ENCODE measurements at places on chromosomes 6 and 20.

DNA sequence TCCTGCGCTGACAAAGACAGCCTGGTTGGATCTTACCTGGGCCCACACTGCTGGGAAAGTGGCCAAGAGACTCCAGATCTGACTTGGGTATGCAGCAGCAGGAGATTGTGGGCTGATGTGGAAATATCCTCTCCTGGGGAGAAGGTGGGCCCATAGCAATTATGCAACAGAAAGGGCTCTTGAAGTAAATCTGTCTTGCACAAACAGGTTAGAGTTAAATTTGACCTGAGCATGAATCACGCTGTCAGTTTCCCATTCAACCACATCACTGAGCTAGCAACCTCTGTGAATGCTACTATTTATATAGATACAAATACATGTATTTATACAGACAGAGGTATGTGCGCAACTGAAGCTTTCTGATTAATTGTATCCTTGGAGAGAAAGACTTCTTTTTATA lies 28.3 kb upstream of the PDYN start:
- peak; percentile 12 for DNase-seq

GRCh38 chr6:16619777-16620176 lies 141.5 kb downstream of the ATXN1 start:
- DNase-seq: no peak

- no peak for DNase-seq
Measured at GRCh38 chr6:70398783-70399728, 14.3 kb upstream of the FAM135A start.

GRCh38 chr6:52284131-52284459 lies 447 bp downstream of the MCM3 start:
- peak; percentile 77 for DNase-seq

GRCh38 chr6:108874470-108875160 lies 26.4 kb downstream of the ARMC2 start:
- no peak for DNase-seq

GRCh38 chr6:27894839-27895762 lies 17.1 kb downstream of the OR2B2 start:
- DNase-seq: peak; percentile 95
